Activated naive CD4-positive, alpha-beta T cell treated with anti-CD3 and anti-CD28 coated beads, Interleukin-2, amount 50 U/mL, for 16 hours (primary cell): ENCODE measurements at places on chromosomes 13 and 19.

DNA sequence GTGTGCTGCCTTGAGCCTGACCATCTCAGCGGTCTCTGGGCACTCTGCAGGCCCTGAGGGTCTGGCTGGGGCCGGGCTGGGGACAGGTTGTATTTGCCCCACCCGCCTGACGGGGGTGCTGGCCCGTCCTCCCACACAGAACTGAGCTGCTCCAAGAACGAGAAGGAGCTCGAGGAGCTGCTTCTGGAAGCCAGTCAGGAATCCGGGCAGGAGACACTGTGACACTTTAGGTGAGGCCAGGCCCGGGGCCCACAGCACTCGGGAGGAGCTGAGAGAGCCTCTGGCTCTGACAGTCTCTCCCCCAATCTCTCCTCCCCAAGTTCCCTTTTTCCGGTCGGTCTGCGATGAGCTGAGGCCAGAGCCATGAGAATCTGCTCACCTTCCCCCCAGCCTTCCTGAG, 14.5 kb downstream of the NKPD1 start:
- DNase-seq, result no peak

DNA sequence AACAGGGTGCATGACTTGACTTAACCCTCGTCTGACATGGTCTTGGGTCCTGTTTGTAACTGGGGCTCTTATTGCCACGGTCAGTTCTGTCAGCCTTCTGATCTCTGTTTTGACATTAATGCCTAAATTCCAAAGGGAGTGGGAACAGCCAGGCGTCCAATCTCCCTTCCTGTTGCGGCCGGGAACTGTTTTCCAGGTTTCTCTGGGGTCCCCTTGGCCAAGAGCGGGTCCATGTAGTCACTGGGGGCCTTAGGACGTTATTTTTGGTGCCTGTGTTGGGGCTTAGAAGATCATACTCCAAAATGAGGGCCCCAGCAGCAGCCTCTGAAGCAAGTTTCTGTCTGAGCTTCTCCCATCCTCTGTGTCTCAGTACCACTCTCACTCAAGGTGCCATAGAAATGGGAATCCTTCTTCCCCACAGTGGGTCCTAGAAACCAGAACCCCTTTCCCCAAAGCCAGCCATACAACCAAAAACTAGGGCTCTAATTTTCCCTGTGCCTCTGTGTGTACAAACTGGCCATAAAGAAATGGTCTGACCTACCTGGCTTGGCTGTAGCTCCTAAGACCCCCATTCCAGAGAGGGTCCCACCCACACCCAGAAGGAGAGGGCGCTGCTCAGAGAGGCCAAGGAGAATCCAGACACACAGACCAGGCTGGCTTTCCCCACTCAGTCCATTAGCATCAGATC, 50.4 kb downstream of the C13orf46 start:
- DNase-seq, result no peak

DNA sequence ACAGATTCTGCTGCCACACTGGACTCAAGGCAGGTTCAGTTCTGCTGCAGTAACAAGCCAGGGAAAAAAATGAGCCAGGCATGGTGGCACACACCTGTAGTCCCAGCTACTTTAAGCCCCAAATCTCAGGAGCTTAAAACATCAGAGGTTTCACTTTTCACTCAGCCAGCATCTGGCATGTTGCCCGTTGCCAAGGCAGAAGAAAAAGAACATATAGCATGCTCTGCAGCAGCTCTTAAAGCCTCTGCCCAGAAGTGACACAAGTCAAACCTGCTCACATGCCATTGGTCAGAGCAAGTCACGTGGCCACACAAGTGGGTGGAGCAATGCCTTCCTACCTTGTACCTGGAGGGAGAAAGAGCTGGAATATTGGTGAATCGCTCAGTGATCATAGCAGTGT, 14.7 kb upstream of the ADGRE5 start:
- DNase-seq, result peak; percentile 86

- no peak for DNase-seq
Observed at GRCh38 chr19:17974551-17974950, 7.6 kb downstream of the KCNN1 start.

DNA sequence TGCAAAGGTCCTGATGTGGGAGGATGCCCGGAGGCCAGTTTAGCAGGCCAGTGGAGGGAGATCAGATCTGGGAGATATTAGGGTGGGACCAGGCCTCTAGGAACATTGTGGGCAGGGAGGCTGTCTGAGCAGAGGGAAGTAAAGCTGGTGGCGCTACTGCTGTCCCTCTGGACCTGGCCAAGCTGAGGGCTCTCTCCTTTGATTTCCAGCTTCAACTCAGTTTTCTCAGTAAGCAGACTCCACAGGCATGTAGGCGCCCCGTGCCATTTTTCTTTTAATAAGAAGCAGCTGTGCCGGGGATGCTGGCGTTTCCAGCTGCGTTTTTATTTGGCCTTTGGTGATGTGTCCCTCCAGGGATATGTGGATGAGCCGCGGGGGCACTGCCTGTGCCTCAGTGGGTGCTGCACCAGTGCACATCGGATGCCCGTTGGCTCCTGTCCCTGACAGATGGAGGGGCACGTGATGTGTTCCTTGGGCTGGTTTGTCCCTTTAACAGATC, 6.7 kb downstream of the DNM2 start:
- DNase-seq, result no peak

- DNase-seq, result no peak
Observed at GRCh38 chr19:3479834-3480215, 500 bp downstream of the SMIM24 start.

- DNase-seq, result no peak
Observed at GRCh38 chr13:110195547-110196485, 111.1 kb downstream of the COL4A1 start.

DNA sequence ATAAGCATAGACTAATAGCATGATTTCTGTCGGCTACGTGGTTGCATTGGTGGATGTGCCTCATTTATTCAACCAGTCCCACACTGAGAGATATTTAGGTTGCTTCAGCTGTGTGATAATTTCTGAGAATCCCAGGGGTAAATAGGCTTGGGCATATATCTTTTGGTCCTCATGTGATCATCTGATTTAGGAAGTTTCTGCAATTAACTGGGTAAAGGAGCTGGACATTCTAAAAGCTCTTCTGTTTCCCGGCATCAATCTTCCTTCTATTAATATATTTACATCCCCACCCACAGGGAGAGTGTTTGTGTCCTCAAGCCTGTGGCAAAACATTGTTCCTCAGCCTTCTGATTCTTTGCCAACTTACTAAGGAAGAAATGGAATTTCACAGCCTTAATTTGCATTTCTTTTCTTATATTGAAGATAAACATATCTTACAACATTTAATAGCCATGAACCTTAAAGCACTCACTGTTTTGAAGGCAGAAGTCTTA, 431.6 kb downstream of the RFC3 start:
- no peak for DNase-seq

- DNase-seq, result peak; percentile 33
Observed at GRCh38 chr13:99289674-99290337, 17.4 kb downstream of the GPR183 start.

GRCh38 chr19:4586245-4586644, 26.8 kb upstream of the SEMA6B start:
- DNase-seq, result no peak

DNA sequence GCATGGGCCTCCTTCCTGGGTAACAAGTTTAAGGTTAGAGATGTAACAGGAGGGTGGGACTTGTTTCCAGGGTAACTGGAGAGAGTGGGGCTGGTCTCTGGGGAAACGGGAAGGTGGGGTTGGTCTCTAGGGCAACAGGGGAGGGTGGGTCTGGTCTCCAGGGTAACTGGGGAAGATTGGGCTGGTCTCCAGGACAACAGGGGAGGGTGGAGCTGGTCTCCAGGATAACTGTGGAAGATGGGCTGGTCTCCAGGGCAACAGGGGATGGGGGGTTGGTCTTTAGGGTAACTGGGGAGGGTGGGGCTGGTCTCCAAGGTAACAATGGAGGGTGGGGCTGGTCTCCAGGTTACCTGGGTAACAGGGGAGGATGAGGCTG, 36.5 kb downstream of the SPTBN4 start:
- no peak for DNase-seq

DNA sequence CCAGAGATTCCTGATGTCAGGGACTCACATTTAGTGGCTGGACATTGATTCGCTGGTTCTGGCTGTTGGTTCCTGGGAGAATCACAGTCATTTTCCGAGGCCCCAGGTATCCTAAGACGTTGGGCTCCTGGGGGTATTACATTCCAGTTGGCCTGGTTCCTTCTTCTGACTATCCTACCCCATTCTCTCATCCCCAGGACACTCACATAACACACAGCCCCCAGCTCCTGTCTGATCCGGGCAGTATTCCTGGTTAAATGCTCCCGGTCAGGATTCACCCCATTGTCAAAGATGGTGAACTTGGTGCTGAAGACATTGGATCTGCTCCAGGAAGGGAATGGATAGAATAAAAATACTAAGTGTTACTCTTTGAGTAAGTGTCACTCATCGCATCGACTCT, 11.5 kb downstream of the PPP1R15A start:
- DNase-seq, result no peak

GRCh38 chr19:46919324-46919723, 58.5 kb downstream of the ARHGAP35 start:
- no peak for DNase-seq

GRCh38 chr13:25153736-25154135, 18.4 kb downstream of the AMER2 start:
- no peak for DNase-seq

DNA sequence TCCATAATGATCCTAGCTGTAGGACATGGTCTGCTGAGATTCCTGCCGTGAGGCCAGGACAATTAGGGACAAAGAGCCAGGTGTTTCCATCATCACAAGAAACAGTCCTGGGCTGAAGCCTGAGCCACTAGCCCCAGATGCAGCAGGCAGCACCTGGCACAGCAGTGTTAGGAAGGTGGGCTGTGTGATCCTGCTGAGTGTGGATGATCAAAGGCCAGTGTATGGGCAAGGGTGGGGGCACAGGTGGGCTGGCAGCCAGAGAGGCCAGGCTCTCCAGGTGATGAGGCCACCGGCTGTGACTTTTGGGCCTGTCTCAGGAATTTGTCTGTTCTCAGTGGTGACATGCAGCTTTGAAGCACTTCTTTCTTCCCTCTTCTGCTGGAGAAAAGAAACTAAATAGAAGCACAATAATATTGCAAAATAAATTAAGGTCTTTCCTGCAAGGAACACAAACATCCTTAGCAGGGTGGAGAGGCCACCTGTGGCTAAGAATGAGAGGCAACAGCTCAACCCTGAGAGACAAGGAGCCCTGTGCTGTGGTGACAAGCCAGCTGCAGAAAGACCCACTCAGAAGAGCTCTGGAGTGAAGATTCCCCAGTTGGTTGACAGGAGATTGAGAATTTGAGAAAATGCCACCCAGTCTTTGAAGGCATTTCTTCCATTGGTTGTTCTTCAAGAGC, 127.6 kb downstream of the KATNAL1 start:
- DNase-seq, result no peak

DNA sequence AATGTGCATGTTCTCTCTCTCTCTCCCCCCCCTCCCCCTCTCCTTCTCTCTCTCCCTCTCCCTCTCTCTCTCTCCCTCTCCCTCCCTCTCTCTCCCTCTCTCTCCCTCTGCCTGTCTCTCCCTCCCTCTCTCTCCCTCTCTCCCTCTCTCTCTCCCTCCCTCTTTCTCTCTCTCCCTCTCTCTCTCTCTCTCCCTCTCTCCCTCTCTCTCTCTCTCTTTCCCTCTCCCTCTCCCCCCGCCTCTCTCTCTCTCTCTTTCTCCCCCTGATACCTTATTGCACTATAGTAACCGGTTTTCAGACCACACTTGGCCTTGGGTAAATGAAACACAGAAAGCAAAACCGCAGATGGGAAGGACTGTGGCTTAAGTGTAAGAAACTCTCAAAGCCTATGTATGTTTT, 34.7 kb upstream of the SPACA7 start:
- DNase-seq, result no peak
